ENCODE measurements at places on chromosomes 11 and 22.

DNA sequence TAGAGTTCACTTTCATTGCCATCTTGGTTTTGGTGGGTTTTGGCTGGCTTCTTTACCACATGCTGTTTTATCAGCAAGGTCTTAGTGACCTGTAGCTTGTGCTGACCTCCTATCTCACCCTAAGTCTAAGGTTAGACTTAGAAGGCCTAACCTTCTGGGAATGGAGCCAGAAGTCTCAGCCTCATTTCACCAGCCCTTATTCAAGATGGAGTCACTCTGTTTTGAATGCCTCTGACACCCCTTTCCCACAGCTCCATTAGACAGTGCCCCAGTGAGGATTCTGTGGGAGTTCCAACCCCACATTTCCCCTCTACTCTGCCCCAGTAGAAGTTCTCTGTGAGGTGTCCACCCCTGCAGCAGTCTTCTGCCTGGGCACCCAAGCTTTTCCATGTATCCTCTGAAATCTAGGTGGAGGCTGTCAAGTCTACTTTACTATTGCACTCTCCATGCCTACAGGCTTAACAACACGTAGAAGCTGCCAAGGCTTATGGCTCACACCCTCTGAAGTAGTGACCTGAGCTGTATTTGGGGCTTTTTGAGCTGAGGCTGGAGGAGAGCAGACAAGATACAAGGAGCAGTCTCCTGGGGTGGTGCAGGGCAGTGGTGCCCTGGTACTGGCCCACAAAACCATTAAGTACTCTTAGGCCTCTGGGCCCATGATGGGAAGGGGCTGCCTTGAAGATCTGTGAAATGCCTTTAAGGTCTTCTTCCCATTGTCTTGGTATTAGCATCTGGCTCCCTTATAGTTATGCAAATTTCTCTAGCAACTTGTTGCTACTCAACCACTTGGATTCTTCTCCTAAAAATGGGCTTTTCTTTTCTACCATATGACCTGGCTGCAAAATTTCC is 65.9 kb upstream of the SC5D start:
- DNase-seq, result no peak

GRCh38 chr11:79150320-79150719 is 290.5 kb downstream of the TENM4 start:
- no peak for DNase-seq

GRCh38 chr11:60396382-60396781 is at the start of gene MS4A14:
TSS of gene MS4A14 (plus strand) at chr11:60396459. CDS start at chr11:60396579, 120 bp downstream.
- no peak for DNase-seq

DNA sequence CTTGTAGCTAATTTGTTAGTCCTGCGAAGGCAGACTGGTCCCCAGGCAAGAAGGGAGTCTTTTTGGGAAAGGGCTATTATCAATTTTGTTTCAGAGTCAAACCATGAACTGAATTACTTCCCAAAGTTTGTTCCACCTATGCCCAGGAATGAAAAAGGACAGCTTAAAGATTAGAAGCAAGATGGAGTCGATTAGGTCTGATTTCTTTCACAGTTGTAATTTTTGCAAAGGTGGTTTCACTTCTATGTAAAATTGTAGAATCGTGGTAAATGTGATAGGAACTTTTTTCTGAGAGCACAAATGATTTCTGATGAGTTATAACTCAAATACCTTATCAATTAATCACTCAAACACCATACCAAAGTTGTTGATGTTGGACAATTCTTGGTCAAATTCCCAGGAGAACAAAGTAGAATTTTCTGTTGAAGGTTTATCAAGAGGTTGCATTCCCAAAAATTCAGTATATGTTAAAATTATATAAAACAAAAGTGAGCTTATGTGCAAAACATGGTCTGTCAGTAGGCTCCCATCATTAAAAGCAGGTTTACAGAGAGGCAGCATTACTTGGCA is 2.9 kb upstream of the CTSC start:
- DNase-seq, result no peak

DNA sequence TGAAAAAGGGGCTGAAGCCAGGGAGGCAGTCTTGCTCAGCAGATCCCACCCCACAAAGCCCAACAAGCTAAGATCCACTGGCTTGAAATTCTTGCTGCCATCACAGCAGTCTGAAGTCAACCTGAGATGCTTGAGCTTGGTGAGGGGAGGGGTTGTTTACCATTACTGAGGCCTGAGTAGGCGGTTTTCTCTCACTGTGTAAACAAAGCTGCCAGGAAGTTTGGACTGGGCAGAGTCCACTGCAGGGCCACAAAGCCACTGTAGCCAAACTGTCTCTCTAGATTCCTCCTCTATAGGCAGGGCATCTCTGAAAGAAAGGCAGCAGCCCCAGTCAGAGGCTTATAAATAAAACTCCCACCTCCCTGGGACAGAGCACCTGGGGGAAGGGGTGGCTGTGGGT is 746.1 kb upstream of the LRRC4C start:
- no peak for DNase-seq

- DNase-seq, result no peak
Measured at GRCh38 chr22:36134182-36134581, 26.4 kb downstream of the APOL3 start.

DNA sequence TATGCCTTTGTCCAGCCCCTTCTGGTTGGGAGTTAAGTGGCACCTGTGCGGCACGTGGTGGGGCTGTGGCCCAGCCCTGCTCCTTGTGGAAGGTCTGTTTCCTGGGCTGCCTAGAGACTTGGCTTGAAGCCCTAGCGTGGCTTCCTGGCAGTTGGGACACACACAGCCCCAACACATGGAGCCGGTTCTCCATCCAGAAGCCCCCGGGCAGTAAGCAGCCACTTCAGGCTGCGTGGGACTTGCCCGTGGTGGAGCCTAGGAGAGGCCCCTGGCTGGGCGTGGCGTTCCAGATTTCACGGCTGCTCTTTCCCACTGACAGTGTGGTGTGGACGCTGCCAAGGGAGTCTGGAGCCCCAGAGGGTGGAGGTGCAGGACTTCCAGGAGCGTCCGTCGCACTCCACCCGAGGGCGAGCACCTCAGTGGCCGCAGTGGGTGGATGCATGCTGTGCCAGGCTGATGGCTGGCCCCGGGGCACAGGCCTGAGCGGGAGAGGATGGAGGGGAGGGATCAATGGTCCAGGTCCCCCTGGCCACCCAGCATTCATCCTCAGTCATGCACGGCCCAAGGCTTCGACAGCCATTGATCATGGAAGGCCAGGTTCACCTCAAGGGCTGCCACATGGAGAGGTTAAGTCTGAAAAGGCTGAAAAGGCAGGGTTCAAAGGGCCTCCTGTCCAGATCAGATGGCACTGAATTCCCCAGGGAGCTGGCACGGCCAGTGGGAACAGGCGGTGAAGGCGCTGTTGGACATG is 9.3 kb downstream of the CCND1 start:
- DNase-seq, result no peak

- no peak for DNase-seq
Measured at GRCh38 chr11:10881892-10882291, 24.0 kb upstream of the ZBED5 start.

DNA sequence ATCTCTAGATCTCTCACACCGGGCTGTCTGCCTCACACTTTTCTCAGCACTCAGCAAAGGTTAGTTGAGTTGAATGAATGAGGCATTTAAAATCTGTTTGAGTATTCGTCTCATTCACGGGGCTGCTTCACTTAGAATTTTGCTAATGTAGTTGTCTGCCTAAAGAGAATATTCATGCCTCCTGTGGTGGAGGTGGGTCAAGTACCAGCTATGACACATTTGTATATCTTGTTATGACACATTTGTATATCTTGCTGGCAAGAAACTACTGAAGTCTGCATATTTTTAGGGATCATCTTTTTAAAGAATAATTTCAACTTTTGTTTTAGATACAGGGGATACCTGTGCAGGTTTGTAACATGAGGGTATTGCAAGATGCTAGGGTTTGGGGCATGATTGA is 43.1 kb downstream of the LDLRAD3 start:
- no peak for DNase-seq

DNA sequence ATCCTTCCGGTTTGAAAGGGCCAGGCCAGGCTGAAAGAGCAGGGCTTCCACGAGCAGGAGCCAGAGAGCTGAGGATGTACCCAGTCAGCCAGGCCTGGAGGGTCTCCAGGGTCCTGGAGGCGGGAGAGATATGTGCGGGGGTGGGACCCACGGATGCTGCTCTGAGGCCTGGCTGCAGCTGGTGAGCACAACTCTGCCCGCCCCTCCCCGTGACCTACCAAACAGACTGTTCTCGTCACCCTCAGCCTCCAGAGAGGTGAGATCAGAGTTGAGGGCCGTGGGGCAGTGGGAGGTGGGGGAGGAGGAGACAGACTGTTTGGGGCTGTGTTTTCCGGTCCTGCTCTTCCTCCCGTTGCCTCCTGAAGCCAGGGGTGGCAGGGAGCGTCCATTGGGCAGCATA is 42.2 kb downstream of the TRIOBP start:
- DNase-seq, result no peak

DNA sequence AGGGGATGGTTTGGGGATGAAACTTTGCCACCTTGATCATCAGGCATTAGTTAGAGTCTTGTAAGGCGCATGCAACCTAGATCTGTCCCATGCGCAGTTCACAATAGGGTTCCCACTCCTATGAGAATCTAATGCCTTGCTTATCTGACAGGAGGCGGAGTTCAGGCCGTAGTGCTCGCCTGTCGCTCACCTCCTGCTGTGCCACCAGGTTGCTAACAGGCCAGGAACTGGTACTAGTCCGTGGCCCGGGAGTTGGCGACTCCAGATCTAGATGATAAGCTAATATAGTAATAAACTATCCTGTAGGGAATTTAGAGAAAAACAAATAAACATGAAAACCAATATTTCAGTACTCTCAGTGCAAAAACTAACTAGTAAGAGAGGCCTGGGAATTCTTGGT is 155.4 kb upstream of the ANO5 start:
- DNase-seq, result no peak

DNA sequence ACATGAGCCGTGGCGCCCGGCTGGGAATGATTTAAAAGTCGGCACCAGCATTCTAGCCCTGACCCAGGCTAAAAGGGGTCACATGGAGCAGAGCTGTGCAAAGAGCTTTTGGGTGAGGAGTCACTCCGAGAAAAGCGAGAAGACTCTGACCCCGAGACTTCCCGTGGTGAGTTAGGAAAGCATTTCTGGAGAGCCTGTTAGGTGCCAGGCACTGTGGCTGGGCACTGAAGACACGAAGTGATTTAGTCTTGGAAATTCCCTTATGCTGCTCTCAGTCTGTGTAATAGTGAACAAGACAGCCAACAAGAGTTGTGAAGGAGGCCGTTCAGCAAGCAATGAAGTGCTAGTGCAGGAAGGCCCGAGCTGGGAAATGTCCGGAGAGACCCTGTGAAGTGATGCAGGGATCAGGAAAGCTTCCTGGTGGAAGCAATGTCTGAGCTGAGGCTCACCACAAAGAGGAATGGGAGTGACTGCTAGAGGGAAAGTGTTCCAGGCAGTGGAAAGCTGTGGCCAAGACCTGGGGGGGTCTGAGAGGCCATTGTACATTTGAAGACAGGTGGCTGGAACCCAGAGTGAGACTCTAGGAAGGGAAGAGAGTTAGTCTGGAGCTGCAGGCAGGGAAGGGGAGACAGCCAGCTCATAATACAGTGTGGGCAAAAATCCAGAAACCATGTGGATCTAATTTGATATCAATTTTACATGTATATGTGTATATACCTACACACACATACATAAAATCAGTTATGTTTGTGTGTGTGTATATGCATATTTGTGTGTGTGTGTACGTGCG is 31.6 kb downstream of the MARK2 start:
- no peak for DNase-seq

- DNase-seq, result no peak
Measured at GRCh38 chr11:119804698-119805097, 75.7 kb upstream of the NECTIN1 start.
